IMR-90 (cell line): ENCODE measurements at places on chromosomes 7 and 10. TPM values are rescaled to one million over a fixed set of nuclear protein-coding genes. Genes with fewer than 3 reads are reported as not detected.
A peak's percentile ranks its signal among the peaks of the same experiment; 100 is the strongest.

TRIM73 gene
- polyA plus RNA-seq = 0.72 and 0.84 TPM in 2 replicates

ADAM12 gene
- polyA plus RNA-seq = 7.1 and 9.6 TPM in 2 replicates

DNA sequence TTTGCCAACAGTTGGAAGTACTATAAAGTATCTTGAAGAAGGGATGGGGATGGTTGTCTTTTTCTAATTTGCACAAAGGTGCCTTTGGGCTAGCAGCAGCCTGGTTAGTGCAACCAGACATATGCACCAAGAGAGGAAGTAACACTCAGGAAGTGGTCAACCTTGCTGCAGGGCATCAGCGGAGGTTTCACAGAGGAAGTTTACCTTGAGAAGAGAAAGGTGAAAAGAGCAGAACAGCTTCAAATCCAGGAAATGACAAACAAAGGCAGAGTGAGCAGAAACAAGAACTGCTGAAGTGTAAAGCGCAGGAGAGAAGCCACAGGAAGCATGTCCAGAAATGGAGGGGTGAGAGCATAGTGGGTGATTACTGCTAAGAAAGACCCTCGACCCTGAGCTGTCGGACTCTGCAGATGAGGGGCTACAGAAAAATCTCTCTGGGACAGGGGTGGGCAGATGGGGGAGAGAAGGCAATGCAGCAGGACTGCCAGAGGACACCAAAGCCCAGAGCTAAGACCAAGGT is 66.9 kb downstream of the STK17A start:
- peak; percentile 50 for DNase-seq

- peak; percentile 54 for DNase-seq
Measured at GRCh38 chr10:77494327-77494726, 143.3 kb downstream of the KCNMA1 start.

- no peak for DNase-seq
Measured at GRCh38 chr7:96786261-96786997, 76.8 kb upstream of the SEM1 start.

DNA sequence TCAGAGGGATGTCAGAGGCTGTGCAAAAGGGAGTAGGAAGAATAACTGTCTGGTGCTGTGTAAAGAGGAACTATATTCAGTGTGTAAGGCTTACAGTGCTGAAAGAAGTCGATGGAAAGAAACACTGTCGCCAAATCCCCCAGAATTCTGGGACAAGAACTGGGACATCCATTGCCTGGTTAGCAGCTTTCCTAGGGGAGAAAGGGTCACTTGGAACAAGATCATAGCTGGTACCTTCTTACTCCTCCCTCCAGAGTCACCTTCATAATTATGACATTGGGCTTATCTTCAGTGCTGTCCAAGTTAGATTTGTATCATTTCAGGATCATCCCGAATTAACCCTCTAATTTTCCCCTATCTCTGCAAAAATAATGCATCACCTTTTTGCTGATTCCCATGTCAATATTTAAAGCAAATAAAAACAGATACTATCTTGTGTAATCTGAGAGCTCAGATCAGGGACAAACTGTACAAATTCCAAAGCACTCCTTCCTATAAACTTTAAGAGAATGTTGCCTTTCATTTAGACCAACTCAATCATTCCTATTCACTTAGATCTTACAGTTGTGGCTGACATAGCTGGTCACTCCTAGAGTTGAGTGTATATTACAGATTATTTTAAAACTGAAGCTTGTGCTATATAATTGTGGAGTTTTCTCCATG is 96.5 kb downstream of the DNAH11 start:
- DNase-seq = no peak

- peak; percentile 69 for DNase-seq
Measured at GRCh38 chr10:21355591-21356011, 169.9 kb downstream of the SKIDA1 start.
